ENCODE measurements at places on chromosomes 7 and 10.

DNA sequence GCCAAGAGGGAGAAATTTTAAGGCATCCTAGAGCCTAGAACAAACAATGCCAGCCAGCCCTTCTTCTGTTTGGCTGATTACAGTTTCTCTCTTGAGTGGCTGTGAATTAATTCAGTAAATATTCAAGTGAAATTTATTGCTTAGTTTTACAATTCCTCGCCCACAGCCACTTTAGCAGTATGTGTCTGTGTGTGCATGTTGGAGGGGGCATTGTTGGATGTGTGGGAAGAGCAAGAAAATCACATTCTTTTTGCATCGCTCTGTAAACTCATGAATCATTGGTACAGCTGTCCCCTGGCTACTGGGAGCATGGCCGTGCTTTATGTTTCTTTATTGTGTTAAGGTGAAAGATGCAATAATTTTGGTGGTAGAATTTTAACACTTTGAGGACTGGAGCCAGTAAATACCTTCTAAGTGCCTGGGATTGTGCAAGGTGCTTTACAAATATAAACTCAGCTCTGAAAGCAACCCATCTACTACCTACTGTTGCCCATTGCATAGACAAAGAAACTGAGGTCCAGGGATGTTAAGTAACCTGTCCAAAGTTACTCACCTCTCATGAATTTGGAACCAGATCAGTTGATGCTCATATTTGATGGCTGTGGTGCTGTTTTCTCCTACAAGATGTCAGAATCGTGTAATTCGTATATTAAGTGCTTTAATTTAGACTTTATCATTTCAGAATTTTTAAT, 89.9 kb upstream of the BTBD16 start:
- no peak for DNase-seq

- no peak for DNase-seq
Measured at GRCh38 chr10:126208726-126209302, 179.5 kb downstream of the ADAM12 start.

DNA sequence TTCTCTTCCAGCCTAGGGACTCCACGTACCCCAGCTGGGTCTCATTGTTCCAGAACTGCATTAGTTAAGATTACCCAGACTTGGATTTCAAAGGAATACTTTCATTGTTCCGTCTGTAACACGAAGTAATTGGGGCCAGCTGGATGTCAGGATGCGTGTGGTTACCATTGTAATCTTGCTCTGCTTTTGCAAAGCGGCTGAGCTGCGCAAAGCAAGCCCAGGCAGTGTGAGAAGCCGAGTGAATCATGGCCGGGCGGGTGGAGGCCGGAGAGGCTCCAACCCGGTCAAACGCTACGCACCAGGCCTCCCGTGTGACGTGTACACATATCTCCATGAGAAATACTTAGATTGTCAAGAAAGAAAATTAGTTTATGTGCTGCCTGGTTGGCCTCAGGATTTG, 21.0 kb downstream of the LRRC17 start:
- DNase-seq, result no peak

- no peak for DNase-seq
Measured at GRCh38 chr10:62054408-62054807, 152.9 kb downstream of the ARID5B start.

DNA sequence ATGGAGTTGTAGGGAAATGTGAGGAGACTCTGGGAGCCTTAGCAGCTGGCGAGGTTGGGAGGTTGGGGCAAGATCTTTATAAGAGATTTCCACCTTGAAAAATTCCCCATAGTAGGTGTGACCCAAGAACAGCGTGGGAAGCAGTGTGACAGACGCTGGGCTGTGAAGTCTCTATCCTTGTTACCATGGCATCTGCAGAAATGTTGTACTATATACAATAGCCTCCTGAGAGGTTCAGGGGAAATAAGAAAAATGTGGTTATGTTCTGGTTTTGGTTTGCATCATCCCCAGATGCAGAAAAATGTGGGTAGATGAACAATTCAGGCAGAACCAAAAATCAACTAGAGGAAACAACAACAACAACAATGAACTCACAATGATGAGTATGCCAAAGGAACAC, 498.6 kb downstream of the SH2D4B start:
- no peak for DNase-seq

DNA sequence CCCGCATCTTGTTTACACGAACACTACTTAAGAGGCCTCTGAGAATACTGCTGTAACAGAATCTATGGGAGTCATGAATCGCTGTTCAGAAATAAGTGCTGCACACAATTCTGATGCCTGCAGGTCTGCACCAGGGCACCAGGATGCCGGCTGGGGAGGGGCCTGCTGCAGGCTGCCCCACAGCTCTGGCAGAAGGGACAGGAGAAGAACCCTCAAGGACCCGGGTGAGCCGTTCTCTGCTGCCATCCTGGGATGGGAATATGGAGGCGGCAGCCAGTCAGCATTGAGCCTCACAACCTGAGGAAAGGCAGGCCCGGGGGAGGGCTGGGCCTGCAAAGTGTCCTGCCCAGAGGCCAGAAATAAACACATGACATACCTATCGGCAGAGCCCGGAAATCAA, 11.2 kb downstream of the TUBGCP2 start:
- no peak for DNase-seq

- DNase-seq, result peak; percentile 44
Measured at GRCh38 chr10:96789571-96790108, 42.5 kb upstream of the LCOR start.

Data from HL-60 (cell line).